ENCODE measurements at places on chromosomes 12 and 14. TPM values are rescaled to one million over a fixed set of nuclear protein-coding genes. Genes with fewer than 3 reads are reported as not detected.

DNA sequence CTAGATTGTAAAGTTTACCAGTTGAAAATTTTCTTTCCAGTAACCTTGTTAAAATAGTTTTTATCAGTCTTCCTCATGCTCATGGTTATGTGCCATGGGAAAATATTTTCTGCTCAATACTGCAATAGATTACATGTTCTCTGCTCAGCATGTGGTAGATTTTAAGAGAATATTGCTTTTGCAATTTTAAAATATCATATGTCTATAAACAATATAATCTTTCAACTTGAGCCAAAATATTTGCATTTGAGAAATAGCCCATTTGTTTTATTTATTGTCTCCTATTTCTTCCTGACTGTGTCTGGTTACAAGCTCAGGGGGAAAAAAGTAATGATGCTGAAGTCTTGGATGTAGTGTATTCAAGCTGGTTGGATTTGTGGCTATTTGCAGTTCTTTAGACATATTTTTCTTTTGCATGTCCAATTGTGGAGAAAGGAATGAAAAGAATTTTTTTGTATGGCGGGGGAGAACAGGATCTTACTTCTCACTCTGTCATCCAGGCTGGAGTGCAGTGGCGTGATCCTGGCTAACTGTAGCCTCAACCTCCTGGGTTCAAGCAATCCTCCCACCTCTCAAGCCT, 342.6 kb upstream of the NAV3 start:
- H3K4me1 ChIP-seq, result no peaks in the 10 kb centered on the region
- H3K27me3 ChIP-seq, result no peaks in the 10 kb centered on the region
- H3K36me3 ChIP-seq, result no peaks in the 10 kb centered on the region
- no peak for DNase-seq

DNA sequence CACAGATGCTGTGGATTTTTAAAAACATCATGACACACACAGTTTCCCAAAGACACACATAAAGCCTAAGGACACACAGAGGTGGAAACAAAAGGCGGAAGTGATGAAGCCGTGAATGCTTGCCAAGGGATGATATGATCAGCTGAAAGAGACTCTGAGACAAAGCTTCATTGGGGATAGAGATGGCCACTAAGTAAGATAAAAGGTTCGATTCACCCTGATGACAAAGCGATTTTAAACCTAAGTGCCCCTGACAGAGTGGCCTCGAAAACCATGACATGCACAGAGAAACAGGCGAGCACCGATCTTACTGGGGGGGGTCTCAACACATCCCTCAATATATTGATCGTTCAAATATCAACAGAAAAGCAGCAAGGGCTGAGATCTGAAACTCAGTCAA, 20.3 kb upstream of the EIF5 start:
- H3K4me3 ChIP-seq, result no peak overlapping the region
- H3K27ac ChIP-seq, result no peak overlapping the region
- DNase-seq, result no peak
- no peaks in the 10 kb centered on the region for H3K4me1 ChIP-seq

GRCh38 chr12:109687250-109687649, 26.4 kb upstream of the FAM222A start:
- H3K36me3 ChIP-seq, result no peaks in the 10 kb centered on the region
- peaks cover 24% of the 10 kb centered on the region for H3K27me3 ChIP-seq
- DNase-seq, result no peak
- H3K27ac ChIP-seq, result no peak overlapping the region
- no peaks in the 10 kb centered on the region for H3K4me1 ChIP-seq

DNA sequence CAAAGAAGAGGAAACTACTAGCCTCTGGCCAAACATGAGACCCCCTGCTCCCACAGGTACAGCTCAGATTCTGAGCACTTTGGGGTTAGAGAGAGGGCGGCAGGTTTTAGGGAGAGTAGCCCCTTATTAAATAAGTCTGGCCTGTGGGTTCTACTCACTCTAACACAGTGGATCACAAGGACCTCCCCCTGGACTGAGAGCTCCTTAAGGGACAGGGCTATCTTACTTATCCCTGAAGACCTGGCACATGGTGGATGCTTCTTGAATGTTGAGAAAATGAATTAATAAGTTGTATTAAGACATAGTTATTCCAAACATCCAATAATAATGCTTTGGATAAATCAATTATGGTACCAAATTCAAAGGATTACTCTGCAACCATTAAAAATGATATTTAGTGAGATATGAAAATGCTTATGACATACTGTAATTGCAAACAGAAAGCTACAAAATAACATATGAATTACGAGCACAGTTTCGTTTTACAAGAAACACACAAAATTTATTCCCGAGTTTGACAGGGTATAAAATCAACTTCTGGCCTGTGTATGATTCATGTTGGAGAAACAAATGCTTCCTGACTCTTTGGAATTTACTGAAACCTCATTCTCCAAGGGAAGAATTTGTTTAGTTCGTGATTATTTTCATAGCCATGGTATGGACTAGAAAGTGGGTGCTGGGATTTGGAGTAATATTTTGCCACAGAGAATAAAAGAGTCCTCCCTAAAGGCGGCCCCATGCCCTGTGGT, 59.3 kb upstream of the BDKRB2 start:
- DNase-seq, result no peak
- H3K27ac ChIP-seq, result no peak overlapping the region
- no peaks in the 10 kb centered on the region for H3K36me3 ChIP-seq
- H3K27me3 ChIP-seq, result no peaks in the 10 kb centered on the region

GRCh38 chr14:94548999-94549985, 11.9 kb upstream of the SERPINA4 start:
- peak; percentile 77 for DNase-seq
- H3K27ac ChIP-seq, result no peak overlapping the region
- no peak overlapping the region for H3K4me3 ChIP-seq
- no peaks in the 10 kb centered on the region for H3K27me3 ChIP-seq
- H3K36me3 ChIP-seq, result peaks cover 10% of the 10 kb centered on the region

DNA sequence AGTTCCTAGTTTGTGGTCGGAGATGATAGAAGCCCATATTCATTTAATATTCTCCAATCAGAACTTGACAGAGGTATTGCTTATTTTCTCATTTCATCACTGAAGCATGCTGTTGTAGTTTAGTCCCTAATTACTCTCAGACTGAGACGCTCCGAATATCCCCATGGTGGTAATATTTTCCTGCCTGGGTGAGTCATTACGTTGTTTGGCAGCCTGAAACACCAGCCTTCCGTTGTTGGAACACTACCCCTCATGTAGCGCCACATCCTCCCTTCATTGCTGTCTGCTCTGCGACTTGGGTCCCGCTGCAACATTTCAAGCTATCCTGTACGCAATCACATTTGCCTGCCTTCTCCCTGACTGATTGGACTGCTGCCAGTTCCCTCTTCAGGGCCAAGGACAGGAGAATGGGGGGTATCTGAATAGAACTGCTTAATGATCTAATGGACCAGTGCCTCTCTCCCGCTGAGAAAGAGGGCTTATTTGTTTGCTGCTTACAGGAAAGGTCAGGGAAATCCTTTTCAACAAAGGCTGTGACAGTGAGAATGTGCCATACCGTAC, 369.1 kb downstream of the NPAS3 start:
- no peak overlapping the region for H3K27ac ChIP-seq
- H3K27me3 ChIP-seq, result no peaks in the 10 kb centered on the region
- H3K4me3 ChIP-seq, result no peak overlapping the region
- DNase-seq, result no peak
- no peaks in the 10 kb centered on the region for H3K36me3 ChIP-seq

DNA sequence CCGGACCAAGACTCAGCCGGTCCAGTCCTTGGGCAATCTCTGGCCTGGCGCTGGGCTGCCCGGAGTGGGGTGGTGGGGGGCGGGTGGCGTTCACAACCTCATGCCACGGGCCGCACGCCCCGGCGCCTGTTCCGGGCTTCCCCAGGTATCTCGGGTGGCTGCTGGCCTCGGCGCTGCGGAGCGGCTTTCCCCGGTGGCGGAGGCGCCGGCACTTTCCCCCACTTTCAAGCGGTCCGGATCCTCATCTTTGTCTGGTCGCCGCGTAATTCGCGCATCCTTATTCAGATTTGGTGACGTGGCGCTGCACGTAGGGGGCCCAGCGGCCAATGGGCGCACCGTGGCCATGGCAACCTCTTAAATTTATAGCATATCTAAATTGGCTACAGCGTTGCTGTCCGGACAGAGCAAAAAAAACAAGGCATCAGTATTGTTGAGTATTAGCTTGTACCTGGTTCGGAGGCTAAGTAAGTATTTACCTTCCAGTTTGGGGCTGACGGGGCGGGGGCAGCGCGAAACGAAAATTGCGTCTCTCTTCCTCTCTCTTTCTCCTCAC, at the start of gene LHX5:
Gene LHX5, minus strand, starts transcription at position 253 of the 553 bp plus-strand sequence. CDS start 373 bp downstream, outside the sequence.
- no peak within 1 kb of the TSS for H3K27ac ChIP-seq
- H3K4me3 ChIP-seq, result no peak within 1 kb of the TSS
- peaks cover 90% of the 10 kb centered on the region for H3K27me3 ChIP-seq
- DNase-seq, result no peak

DNA sequence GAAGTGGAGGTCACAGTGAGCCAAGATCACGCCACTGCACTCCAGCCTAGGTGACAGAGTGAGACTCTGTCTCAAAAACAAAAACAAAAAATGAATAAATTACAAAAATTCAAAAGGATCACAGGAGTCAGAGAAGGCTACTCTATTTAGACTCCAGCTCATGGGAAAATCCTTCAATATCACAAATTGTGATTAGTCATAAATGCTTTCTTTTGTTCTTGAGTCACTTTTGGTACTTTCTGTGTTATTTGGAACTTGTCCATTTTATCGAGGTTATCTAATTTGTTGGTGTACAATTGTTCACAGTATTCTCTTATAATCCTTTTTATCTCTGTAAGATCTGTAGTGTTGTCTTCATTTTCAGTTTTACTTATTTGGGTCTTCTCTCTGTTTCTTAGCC, 18.9 kb downstream of the ALDH2 start:
- H3K4me1 ChIP-seq, result peaks cover 6% of the 10 kb centered on the region
- H3K36me3 ChIP-seq, result peaks cover 42% of the 10 kb centered on the region
- H3K4me3 ChIP-seq, result no peak overlapping the region
- H3K27ac ChIP-seq, result no peak overlapping the region

DNA sequence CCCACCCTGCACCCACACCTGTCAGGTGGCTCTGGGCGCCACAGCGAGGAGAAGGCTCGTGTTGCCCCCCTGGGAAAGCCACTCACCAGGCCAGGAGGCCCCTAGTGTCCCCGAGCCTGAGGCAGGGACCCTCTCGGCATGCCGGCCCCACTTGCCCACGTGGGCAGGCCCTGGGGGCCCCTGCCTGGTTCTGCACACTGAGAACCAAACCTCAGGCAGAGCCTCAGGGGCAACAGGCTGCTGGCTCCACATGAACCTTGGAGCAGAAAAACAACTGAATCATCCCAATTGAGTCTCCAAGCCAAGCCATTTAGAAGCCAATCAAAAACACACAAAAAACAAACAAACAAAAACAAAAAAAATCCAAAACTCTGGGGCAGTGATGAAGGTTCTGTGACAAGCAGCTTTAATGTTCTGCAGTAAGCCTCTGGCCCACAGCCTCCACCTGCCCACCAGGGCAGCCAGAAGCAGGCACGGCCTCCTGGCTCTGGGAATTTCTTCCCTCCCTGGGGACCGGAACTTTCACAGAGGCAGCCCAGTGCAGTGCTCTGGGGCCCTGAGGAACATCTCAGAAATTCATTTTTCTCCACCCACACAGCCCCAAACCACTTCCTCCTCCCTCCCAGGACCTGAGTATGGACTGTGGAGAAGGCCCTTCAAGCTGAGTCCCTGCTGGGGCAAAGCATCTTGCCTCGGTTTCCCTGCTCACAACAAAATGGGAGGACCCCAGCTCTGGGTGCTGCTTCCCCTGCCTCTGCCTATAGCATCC, 90.2 kb downstream of the CHGA start:
- no peak overlapping the region for H3K4me3 ChIP-seq
- peaks cover 9% of the 10 kb centered on the region for H3K36me3 ChIP-seq
- H3K27me3 ChIP-seq, result no peaks in the 10 kb centered on the region
- peaks cover 29% of the 10 kb centered on the region for H3K4me1 ChIP-seq
- DNase-seq, result no peak
- no peak overlapping the region for H3K27ac ChIP-seq

- H3K4me3 ChIP-seq, result no peak overlapping the region
- no peak for DNase-seq
- H3K36me3 ChIP-seq, result no peaks in the 10 kb centered on the region
- no peak overlapping the region for H3K27ac ChIP-seq
- peaks cover 8% of the 10 kb centered on the region for H3K4me1 ChIP-seq
These were observed 40.8 kb downstream of the RPS6KA5 start for GRCh38 chr14:91019673-91020072.

- H3K27ac ChIP-seq, result no peak overlapping the region
- H3K27me3 ChIP-seq, result no peaks in the 10 kb centered on the region
- no peak overlapping the region for H3K4me3 ChIP-seq
- DNase-seq, result no peak
These were observed 119.8 kb downstream of the EPS8 start for GRCh38 chr12:15669256-15669948.

DNA sequence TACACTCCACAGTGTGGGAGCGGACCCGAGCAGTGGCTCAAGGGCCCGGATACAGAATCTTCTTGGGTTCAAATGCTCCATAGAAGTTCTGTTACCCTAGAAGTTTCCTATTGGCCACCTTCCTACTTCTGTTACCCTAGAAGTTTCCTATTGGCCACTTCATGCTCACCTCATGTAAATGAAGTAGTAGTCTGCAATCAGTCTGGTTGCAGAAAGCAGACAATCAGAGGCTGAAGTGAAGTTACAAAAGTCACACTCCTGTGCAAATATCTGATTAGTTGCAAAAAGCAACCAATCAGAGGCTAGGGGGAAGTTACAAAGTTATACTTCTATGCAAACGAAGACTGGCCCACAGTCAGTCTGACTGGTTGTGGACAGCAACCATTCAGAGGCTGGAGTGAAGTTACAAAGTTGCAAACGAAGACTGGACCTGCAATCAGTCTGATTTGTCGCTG, 77.8 kb upstream of the CPNE8 start:
- DNase-seq, result no peak
- no peaks in the 10 kb centered on the region for H3K4me1 ChIP-seq
- H3K27ac ChIP-seq, result no peak overlapping the region
- no peak overlapping the region for H3K4me3 ChIP-seq
- peaks cover 3% of the 10 kb centered on the region for H3K36me3 ChIP-seq
- H3K27me3 ChIP-seq, result no peaks in the 10 kb centered on the region

DNA sequence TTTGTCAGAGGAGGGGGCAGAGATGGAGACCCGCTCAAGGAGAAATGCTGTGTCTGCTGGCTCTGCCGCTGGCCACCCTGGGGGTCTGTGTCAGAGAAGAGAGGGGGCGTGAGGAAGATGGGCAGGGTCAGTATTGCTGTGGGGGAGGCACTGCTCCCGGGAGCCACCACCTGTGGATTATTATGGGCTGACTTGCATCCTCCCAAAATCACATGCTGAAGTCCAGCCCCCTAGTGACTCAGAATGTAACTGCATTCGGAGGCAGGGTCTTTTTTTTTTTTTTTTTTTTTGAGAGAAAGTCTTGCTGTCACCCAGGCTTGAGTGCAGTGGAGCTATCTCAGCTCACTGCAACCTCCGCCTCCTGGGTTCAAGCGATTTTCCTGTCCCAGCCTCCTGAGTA, 12.3 kb downstream of the ABCD4 start:
- no peak overlapping the region for H3K27ac ChIP-seq
- peaks cover 24% of the 10 kb centered on the region for H3K36me3 ChIP-seq
- no peak overlapping the region for H3K4me3 ChIP-seq

Gene POTEM
- total RNA-seq, result not detected

Gene CEBPE
- total RNA-seq, result not detected

Gene SLC25A21
- 1.4 TPM for total RNA-seq

Gene PRKAB1
- 82.7 TPM for total RNA-seq

Gene GLIPR1L1
- total RNA-seq, result not detected

Gene KRT3
- not detected for total RNA-seq

Gene ZDHHC22
- total RNA-seq, result not detected

Gene RNASE3
- total RNA-seq, result not detected

All from Calu3 (cell line).